ENCODE measurements at places on chromosomes 11 and 22.

GRCh38 chr22:37664249-37665101 is 6.0 kb downstream of the PDXP start:
- no peak for DNase-seq

GRCh38 chr11:15146271-15147003 is 31.7 kb downstream of the INSC start:
- DNase-seq = no peak

- DNase-seq = peak; percentile 39
Measured at GRCh38 chr11:126416542-126417090, 61.1 kb downstream of the ST3GAL4 start.

GRCh38 chr11:116879800-116880625 is 42.6 kb upstream of the APOA1 start:
- DNase-seq = no peak
